ENCODE measurements at places on chromosomes 2 and 18.

GRCh38 chr2:165505514-165505913 lies 36.0 kb downstream of the CSRNP3 start:
- DNase-seq: no peak

GRCh38 chr18:79642626-79643025 lies 37.0 kb upstream of the CTDP1 start:
- no peak for DNase-seq

GRCh38 chr2:150482667-150483400 lies 4.6 kb downstream of the RND3 start:
- DNase-seq: no peak

GRCh38 chr18:985212-985661 lies 80.6 kb downstream of the ADCYAP1 start:
- DNase-seq: no peak

DNA sequence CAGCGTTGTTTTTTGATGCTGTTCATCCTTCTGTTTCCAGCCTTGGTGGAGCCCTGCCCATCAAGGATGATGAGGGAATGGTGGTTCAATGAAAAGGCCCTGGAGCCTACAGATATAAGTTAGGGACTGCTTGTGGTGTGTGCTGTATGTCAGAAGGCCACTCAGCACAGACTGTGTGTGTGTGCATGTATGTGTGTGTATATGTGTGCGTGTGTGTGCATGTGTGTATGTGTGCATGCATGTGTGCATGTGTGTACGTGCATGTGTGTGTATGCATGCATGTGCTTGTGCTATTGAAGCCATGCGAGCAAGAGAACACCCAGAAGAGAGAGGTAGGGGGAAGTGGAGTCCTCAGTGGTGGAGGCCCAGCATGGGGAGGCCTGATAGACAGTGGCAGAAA lies 304.9 kb downstream of the CYP26B1 start:
- no peak for DNase-seq

DNA sequence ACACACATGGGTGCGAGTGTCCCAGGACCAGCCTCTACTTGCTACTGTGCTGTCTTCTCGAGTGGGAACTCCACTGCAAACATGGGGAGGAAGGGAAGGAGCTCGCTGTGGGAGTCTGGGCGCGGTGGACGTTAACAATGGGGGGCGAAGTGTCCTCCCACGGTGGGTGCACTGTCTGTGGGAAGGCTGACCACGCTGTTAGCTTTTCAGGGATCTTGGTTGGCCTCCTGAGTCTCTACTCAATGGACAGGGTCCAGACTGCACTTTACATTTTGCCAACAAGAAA lies 146.7 kb downstream of the MBP start:
- DNase-seq: no peak

Data from right atrium auricular region (tissue), 2 donors.